ENCODE measurements at places on chromosomes 6 and 20.

- no peak for DNase-seq
Measured at GRCh38 chr6:164554700-164555476, 754.5 kb downstream of the C6orf118 start.

DNA sequence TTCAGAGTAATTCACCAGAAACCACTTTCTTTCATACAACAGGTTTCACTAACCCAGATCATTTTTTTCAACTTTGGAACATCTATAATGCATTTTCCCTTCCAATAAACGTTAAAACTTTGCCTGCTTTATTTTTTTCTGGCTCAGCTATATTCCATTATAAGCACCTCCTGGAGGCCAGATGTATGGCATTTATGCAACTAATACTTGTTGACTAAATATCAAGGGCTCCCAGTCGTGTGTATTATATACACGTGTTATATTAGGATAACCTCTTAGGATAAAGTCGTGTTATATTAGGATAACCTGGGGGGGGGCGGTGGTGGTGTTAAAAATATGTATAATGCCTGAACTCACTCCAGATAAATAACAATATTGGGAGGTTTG is 6.7 kb downstream of the OPN5 start:
- no peak for DNase-seq

GRCh38 chr6:48315051-48315719 is 204.2 kb upstream of the PTCHD4 start:
- no peak for DNase-seq

DNA sequence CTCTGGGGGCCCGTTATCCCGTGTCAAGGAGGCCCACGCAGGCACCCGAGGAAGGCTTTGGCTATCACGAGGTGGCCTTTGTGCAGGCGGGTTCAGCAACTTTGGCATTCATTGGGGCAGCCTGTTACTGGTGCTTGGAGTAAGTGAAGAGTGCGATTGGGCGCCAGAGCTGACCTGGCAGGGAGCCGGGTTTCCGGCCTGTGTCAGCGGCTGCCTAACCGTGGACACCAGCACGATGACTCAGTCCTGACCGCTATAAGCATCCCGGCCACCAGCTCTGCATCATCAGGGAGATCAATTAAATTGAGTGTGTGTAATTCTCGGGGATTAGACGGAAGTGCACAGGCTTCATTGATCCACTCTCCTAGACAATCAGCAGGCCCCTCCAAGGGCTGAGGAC is 45.9 kb downstream of the CDH4 start:
- DNase-seq = no peak

DNA sequence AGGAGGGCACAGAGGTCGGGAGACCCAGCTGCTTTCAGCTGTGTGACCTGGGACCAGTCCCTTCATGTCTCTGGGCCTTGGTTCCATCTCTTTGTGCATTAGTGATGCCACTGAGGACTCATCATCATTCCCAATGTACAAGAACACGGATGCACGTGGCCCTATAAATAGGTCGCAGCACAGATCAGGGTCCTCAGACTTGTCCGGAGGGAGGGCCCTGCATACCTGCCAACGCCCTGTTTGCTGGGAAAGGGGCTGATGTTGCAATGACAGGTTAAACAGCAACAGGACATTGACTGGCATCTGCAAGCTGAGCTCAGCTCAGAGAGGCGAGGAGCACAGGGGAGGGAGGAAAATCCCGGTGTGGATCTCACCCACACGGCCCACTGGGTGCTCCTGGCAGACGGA is 21.8 kb downstream of the TGM2 start:
- no peak for DNase-seq

- no peak for DNase-seq
Measured at GRCh38 chr6:14841901-14842421, 403.9 kb upstream of the JARID2 start.

Data from stimulated activated CD4-positive, alpha-beta T cell treated with anti-CD3 and anti-CD28 coated beads, Interleukin-4, amount 100 ng/mL, for 1 hour (primary cell).